ENCODE measurements at places on chromosomes 13 and 19.
A peak's percentile ranks its signal among the peaks of the same experiment; 100 is the strongest.

GRCh38 chr19:7368456-7368855, 19.7 kb downstream of the ARHGEF18 start:
- DNase-seq, result no peak

- DNase-seq, result no peak
Measured at GRCh38 chr13:28678809-28679208, 19.9 kb downstream of the POMP start.

DNA sequence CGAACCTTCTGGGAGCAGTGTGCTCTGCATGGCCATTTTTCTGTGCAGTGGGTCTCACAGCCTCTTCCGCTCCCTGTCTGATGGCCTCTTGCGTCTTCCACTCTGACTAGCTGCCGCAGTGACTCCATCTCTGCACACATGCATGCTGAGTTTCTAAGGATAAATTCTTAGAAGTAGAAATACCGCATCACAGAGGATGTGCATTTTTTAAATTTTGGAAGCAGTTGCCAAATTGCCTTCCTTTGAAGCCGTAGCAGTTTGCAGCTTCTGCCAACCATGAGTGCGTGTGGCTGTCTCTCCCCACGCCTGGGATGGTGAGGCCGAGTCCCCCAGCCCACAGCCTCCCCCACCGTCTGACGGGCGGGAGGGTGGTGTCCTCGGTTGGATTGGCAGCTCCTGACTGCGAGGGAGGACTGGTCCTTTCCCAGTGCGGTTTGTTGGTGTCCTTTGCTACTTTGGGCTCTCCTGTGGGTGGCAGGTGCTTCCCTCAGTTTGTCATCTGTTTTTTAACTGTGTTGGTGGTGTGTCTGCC, 9.8 kb downstream of the FZR1 start:
- DNase-seq, result no peak

DNA sequence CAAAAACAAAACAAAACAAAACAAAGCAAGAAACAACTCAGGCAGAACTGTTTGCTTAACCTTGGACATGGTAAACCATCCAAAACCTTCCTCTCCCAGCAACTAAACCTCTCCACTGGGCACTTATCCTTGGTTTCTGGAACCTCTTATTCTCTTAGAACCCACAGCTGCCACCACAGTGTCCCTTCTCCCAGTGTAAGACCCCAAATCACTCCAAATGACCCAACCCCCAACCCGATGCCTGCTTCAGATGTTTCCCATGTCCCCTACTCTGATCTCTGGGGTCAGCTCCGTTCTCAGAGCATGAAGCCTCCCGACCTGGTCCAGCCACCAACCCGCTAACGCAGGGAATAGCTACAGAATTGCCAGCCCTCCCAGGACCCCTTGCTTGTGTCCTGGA, 972 bp downstream of the KLK2 start:
- no peak for DNase-seq

DNA sequence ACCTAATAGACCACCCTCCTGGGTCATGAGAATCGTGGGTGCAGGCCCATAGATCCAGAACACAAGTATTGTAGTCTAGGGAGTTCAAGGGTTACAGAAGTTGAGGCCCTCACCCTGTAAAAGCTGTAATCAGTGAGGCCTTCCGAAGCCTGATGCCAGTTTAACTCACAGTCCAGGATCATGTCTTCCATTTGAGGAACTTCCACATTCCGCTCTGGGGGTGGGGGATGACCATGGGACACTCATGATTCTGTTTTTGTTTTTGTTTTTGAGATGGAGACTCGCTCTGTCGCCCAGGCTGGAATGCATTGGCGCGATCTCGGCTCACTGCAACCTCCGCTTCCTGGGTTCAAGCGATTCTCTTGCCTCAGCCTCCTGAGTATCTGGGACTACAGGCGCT, 1.7 kb upstream of the RASIP1 start:
- no peak for DNase-seq

GRCh38 chr19:41955521-41955920, 3.6 kb downstream of the RABAC1 start:
- no peak for DNase-seq

- no peak for DNase-seq
Measured at GRCh38 chr19:18496167-18496979, 25.5 kb downstream of the ELL start.

GRCh38 chr19:47699360-47699917, 13.8 kb upstream of the EHD2 start:
- peak; percentile 89 for DNase-seq

DNA sequence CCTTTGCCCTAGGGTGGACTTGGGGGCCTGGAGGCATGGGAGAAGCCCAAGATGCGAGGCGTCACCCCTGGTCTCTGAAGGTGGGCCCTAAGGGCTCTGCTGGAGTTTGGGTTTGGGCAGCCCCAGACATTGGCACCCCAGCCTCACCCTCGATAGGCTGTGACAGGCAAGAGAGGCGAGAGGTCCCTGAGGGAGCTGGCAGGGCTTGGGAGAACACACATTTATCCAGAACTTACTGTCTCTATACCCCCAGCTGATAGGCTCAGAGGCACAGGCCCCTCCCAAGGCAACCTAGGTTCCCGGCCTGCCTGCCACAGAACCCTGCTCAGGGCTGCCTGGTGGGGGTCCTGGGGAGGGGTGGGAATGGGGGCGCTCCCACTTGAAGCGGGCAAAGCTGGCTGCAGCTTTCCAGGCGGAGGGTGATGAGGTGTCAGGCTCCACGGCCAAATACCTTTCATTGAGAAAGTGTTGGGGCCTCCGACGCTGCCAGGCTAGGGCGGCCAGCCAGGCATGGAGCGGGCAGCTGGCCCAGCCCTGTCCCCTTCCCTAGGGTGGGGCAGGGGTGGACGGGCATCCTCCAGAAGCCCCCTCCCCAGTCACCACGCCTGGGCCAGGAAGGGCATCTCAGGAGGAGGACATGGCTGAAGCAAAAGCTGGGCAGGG, 9.7 kb downstream of the CILP2 start:
- DNase-seq, result no peak

- DNase-seq, result no peak
Measured at GRCh38 chr19:46756544-46756888, 10.3 kb upstream of the STRN4 start.

- peak; percentile 80 for DNase-seq
Measured at GRCh38 chr19:29858000-29858596, 46.3 kb downstream of the CCNE1 start.
